Stromal cell of bone marrow (primary cell): ENCODE measurements at places on chromosomes 3 and 15.

DNA sequence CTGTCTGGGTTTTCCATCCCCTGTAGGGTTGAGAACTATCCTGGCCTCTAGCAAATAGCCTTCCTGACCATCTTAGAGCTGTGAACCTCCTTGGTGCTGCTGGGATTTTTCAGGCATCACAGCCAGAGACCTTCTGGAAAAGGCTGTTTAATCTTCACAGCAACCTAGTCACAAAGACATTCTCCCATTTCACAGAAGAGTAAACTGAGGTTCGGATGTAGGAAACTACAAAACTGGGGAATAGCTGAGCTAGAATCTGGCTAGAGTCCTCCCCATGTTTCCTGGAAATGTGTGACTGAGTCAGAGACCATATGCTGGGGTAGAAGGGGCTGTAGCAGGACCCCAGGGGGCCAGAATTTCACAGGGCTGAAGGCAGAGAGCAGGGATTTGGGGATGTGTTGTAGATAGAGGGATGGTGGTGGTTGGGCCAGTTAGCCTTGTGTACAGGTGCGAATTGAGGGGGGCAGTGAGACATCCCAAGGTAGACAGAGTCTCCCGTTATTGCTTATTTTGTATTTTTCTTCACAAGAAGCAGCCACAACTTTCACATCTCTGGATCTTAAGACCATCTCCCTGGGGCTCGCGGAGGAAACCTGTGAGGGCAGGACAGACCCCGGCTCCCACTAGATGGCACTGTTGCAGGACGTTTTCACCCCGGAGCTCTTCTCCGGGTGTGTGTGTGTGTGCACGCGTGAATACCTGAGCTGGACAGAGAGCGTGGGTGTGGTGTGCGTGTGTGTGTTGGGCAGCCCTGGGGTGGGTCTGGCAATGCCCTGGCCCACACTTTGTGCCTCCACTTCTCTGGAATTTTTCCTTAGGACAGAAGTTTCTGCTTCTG is 66.9 kb upstream of the PRR23C start:
- DNase-seq, result no peak

GRCh38 chr3:8424281-8424680 is 77.3 kb upstream of the LMCD1 start:
- no peak for DNase-seq

GRCh38 chr3:11826628-11827265 is 19.9 kb downstream of the TAMM41 start:
- DNase-seq, result no peak

- DNase-seq, result no peak
Measured at GRCh38 chr15:66767240-66767659, 65.2 kb downstream of the SMAD6 start.
